ENCODE measurements at places on chromosomes 4 and X. TPM values are rescaled to one million over a fixed set of nuclear protein-coding genes. Genes with fewer than 3 reads are reported as not detected.

GRCh38 chr4:79232540-79232939, 93.3 kb downstream of the NAA11 start:
- no peaks in the 10 kb centered on the region for H3K4me1 ChIP-seq
- H3K4me3 ChIP-seq, result no peak overlapping the region
- DNase-seq, result no peak
- no peaks in the 10 kb centered on the region for H3K36me3 ChIP-seq
- H3K27ac ChIP-seq, result no peak overlapping the region

DNA sequence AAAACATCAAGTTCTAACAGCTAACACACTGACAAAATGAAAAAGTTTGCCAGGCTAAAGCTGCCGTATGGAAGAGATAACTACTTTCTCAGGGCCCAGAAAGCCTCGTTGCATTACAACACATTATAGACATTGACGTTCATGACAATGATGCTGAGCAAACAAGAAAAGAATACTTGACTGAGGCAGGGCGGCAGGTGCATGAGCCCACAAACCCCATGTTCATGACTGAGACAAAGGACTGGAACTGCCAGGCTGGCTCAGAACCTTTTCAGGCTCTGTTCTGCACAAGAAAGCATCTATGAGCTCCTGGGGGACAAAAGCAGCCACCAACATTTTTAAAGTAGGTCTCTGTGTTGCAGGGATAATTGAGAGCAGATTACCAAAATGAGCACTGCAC, 13.6 kb downstream of the TLR6 start:
- H3K4me1 ChIP-seq, result no peaks in the 10 kb centered on the region
- no peaks in the 10 kb centered on the region for H3K27me3 ChIP-seq
- no peak overlapping the region for H3K4me3 ChIP-seq
- no peaks in the 10 kb centered on the region for H3K36me3 ChIP-seq

GRCh38 chr4:141238186-141238585, 17.5 kb downstream of the ZNF330 start:
- DNase-seq, result no peak
- no peaks in the 10 kb centered on the region for H3K4me1 ChIP-seq
- peaks cover 22% of the 10 kb centered on the region for H3K36me3 ChIP-seq
- no peaks in the 10 kb centered on the region for H3K27me3 ChIP-seq
- no peak overlapping the region for H3K4me3 ChIP-seq

- no peaks in the 10 kb centered on the region for H3K4me1 ChIP-seq
- no peak overlapping the region for H3K4me3 ChIP-seq
- no peak for DNase-seq
These were observed 9.4 kb upstream of the GPR173 start for GRCh38 chrX:53039236-53039635.

- no peak overlapping the region for H3K4me3 ChIP-seq
- H3K27ac ChIP-seq, result no peak overlapping the region
- no peak for DNase-seq
- no peaks in the 10 kb centered on the region for H3K27me3 ChIP-seq
- H3K4me1 ChIP-seq, result no peaks in the 10 kb centered on the region
These were observed 340.3 kb downstream of the ZNF674 start for GRCh38 chrX:46204721-46205422.

DNA sequence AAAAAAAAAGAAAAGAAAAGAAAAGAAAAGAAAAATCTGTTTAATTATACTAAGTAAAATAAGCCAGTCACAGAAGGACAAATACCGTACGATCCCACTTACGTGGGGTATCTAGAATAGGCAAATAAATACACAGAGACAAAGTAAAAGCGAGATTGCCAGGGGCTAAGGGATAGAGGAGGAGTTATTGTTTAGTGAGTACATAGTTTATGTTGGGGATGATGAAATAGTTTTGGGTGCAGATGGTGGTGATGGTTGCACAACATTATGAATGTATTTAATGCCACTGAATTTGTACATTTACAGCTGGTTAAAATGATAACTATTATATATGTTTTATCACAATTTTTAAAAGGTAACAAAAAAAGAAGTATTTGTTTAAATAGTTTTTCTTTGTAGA, 7.1 kb downstream of the CA5B start:
- H3K27me3 ChIP-seq, result no peaks in the 10 kb centered on the region
- no peaks in the 10 kb centered on the region for H3K4me1 ChIP-seq
- no peak overlapping the region for H3K27ac ChIP-seq
- no peak for DNase-seq
- no peaks in the 10 kb centered on the region for H3K36me3 ChIP-seq
- no peak overlapping the region for H3K4me3 ChIP-seq

DNA sequence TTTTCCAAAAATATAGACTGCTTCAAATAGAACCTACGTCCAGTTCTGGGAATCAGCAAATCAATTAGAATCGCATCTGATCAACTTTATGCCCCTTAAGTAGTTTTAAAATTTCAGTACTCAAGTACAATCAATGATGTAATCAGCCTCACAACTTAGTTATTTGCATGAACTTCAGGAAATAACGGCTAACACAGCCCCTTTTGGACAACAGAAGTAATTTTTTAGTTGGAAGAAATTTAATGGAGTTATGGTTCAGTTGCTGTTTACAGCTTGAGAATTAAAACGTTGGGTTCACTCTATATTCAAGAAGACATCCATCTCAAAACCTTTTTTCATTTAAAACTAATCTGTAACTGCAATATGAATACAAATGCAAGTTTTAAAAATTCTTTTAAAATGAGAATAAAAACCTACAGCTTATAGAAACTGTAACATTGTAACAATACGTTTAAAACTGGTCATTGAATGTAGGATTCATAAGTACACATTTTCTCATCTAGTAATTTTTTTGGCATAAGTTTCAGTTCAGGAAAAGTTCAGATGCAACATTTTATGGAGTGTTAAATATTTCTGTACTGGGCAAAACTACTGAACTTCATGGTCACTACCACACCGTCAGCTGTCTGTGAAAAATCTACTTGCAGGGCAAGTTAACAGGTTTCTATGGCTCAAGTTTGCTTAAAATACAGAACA, 956 bp downstream of the TAPT1 start:
- H3K27me3 ChIP-seq, result no peaks in the 10 kb centered on the region
- peak overlapping the region; percentile 98 for H3K27ac ChIP-seq
- peak overlapping the region; percentile 93 for H3K4me3 ChIP-seq
- peaks cover 4% of the 10 kb centered on the region for H3K4me1 ChIP-seq
- no peak for DNase-seq

DNA sequence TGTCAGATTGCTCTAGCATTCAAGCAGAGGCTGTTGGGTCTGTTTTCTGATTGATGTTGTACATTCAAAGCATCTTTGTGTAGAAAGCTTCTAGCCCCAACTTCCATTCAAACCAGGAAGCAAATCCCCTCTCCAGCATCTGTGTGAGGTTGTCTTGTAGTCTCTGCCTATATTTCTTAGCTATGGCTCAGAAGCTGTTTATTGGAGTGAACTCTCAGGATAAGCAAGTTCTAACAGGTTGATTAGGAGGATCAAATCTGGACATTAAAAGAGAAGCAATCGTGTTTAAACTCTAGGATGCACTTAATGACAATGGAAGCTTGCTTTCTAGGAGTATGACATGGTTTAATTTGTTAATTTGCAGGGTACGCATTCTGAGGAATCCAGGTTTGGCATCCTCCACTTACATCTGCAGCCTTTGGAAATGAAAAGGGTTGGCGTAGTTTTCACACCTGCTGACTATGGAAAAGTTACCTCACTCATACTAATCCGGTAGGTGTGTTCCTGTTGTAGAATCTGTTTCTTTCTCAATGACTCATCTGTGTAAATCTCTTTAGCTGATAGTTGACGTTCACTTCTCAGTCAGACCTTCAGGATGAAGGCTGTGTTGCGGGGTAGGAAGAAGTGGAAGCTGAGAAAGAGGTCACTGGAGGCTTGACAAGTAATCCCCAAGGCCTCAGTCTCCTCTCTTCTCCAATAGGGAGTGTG, 88.0 kb upstream of the TLR2 start:
- H3K4me1 ChIP-seq, result no peaks in the 10 kb centered on the region
- no peak overlapping the region for H3K27ac ChIP-seq
- H3K4me3 ChIP-seq, result no peak overlapping the region
- no peak for DNase-seq
- peaks cover 12% of the 10 kb centered on the region for H3K36me3 ChIP-seq

DNA sequence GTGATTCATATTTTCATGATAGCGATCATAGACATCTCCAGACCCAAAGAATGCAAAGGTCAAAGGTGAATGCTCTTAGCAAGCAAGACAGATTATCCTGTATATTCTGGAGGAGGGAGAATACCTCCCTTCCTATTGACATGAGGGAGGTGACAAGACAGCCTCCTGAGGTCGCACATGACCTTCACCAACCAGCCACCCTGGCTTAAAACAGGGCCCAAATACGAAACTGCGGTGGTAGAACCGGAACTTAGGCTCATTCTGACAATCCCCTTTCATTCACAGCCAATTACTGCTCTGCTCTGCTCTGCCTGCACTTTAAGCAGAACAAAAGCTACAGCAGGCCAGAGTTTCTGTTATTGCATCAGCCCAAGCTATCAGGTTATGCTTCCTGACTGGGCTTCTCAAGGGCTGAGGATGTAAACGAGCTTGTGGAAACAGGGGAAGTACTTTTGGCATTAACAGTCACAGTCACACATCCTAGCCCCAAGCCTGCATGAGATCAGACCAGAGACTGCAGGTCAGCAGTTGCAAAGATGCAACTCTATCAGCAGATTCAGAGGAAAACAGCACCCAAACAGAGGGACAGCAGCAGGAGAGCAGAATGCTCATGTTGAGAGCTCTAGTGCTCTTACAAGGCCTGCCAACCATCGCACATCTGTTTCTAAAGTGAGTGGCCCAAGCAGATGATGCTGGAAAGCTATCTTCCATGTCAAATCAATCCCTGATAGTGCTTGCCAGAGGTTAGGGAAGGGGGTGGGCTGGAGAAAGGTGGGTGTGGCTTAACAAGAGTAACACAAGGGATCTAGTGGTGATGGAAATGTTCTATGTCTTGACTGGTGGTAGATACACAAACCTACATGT, 51.3 kb upstream of the MAP3K15 start:
- no peak for DNase-seq
- H3K36me3 ChIP-seq, result no peaks in the 10 kb centered on the region
- no peaks in the 10 kb centered on the region for H3K4me1 ChIP-seq
- no peak overlapping the region for H3K27ac ChIP-seq

- DNase-seq, result no peak
- H3K36me3 ChIP-seq, result no peaks in the 10 kb centered on the region
- H3K27me3 ChIP-seq, result no peaks in the 10 kb centered on the region
- no peaks in the 10 kb centered on the region for H3K4me1 ChIP-seq
- no peak overlapping the region for H3K27ac ChIP-seq
These were observed 16.4 kb downstream of the ARAP2 start for GRCh38 chr4:36227913-36228312.

GRCh38 chr4:112038861-112039260, 106.4 kb upstream of the FAM241A start:
- H3K4me1 ChIP-seq, result no peaks in the 10 kb centered on the region
- DNase-seq, result no peak
- no peak overlapping the region for H3K4me3 ChIP-seq
- no peak overlapping the region for H3K27ac ChIP-seq

DNA sequence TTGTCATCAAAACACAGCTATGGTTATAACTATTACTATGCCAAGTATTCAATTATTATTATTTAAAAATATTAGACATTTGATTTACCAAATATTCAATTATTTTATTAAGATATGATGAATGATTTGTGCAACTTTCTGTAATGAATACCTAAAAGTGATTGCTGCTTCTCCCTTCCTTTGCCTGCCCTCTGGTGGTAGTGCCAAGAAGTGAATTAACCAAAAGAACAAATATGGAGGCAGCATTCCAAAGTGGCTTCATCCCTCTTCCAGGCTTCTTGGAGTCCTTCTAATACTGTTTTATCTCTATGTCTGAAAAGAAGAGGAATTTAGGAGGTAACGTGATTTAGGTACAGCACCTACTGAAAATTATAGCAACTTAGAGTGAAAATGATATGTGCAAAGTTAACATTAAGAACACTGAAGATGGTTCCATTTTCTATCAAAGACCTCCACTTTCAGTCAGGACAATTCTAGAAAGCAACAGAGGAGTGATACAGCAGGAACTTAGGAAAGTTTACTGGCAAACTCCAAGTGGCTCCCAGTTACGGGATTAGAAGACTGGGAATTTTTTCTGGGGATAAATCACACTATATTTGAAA, 43.0 kb downstream of the ENPEP start:
- H3K4me3 ChIP-seq, result no peak overlapping the region
- no peaks in the 10 kb centered on the region for H3K4me1 ChIP-seq
- H3K27me3 ChIP-seq, result no peaks in the 10 kb centered on the region
- no peaks in the 10 kb centered on the region for H3K36me3 ChIP-seq
- H3K27ac ChIP-seq, result no peak overlapping the region
- DNase-seq, result no peak

- no peak overlapping the region for H3K4me3 ChIP-seq
- H3K36me3 ChIP-seq, result no peaks in the 10 kb centered on the region
- H3K27me3 ChIP-seq, result no peaks in the 10 kb centered on the region
- DNase-seq, result no peak
- no peak overlapping the region for H3K27ac ChIP-seq
These were observed 43.9 kb downstream of the CLNK start for GRCh38 chr4:10640561-10641201.

The GAGE12E gene
- total RNA-seq, result not detected

The CT45A5 gene
- total RNA-seq, result not detected

The RAB41 gene
- total RNA-seq, result not detected

The MRFAP1L1 gene
- total RNA-seq, result 34.1 TPM

The FHIP1A gene
- not detected for total RNA-seq

Data from ascending aorta (tissue), 2 donors.